ENCODE measurements at places on chromosomes 6 and 20.

GRCh38 chr20:50101281-50101680 lies 11.7 kb downstream of the UBE2V1 start:
- DNase-seq, result no peak

DNA sequence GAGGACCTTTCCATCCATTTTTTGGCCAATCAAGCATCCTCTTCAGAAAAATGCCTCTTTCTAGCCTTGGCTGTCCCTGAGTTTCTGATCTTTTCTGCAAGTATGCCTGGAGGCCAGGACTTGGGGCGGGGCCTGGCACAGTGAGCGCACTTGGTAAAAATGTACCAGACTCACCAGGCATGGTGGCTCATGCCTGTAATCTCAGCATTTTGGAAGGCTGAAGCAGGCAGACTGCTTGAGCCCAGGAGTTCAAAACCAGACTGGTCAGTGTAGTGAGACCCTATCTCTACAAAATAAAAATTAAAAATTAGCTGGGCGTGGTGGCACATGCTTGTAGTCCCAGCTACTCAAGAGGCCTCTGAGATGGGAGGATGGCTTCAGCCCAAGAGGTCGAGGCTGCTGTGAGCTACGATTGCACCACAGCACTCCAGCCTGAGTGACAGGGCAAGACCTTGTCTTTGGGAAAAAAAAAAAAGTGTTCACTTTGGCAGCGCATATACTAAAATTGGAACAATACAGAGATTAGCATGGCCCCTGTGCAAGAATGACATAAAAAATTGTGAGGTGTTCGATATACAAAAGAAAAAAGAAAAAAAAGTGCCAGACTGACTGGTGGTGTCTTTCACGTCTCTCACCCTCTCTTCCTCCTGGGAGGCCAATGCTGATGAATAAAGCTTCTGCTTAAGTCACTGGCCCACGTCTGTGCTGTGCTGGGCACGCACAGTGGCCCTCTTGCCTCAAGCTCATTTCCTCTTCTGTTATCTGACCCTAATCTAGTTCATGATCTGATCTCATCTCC lies 18.1 kb upstream of the SLC9A8 start:
- no peak for DNase-seq

- DNase-seq, result no peak
These were observed 246.9 kb upstream of the PRDM1 start for GRCh38 chr6:105839266-105839665.

- DNase-seq, result no peak
These were observed 670.8 kb downstream of the PRKN start for GRCh38 chr6:162056745-162057144.

GRCh38 chr20:61169874-61170273 lies 82.2 kb upstream of the CDH4 start:
- no peak for DNase-seq

DNA sequence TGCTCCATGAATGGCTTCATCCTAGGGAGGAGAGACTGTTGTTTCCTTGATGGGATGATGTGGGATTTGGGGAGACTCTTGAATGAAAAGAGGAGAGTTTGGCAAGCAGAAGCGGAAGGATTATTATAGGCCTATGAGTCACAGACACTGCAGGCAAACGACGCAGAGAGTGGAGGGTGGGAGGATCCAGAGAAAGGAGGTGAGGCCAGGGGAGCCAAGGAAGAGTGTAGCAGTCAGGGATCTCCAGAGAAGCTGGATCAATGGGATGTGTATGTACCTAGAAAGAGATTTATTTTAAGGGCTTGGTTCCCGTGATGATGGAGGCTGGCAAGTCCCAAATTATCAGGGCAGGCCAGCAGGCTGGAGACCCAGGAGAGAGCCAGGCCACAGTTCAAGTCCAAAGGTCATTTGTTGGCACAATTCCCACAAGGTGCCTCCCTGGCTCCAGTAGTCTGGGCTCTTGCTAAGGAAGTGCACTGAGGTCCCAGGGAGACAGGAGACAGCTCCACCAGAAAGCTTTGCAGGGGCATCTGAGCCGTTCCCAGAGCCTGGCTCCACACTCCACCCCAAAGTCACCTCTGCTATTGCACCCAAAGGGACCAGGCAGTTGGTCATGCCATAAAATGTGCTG lies 76.0 kb downstream of the ADTRP start:
- no peak for DNase-seq

DNA sequence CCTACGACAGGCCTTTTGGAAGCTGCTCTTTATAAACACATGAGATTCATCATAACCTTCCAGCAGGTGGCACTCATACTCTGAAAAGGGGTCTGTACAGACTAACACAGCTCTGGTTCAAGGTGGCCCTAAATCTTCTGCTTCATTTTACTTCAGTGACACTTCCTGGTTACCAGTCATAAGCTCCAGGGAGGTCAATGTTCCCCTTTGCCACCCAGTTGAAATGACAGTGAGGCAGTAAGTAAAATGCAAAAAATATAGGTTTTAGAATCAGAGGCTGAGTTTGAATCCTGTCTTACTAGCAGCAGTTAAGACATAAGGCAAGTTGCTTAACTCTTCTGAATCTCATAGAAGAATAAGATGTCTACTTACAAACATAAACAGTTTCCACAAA lies 132.8 kb downstream of the CDK19 start:
- DNase-seq, result peak; percentile 73

All from CD8-positive, alpha-beta memory T cell (primary cell).